Stimulated activated CD8-positive, alpha-beta memory T cell treated with anti-CD3 and anti-CD28 coated beads, Interleukin-7, amount 100 ng/mL, for 1 hour (primary cell): ENCODE measurements at places on chromosomes 5 and 9.

GRCh38 chr5:140113180-140113698 is 670 bp upstream of the PURA start:
- DNase-seq: no peak

GRCh38 chr5:99191206-99191745 is 262.5 kb upstream of the CHD1 start:
- DNase-seq: no peak

DNA sequence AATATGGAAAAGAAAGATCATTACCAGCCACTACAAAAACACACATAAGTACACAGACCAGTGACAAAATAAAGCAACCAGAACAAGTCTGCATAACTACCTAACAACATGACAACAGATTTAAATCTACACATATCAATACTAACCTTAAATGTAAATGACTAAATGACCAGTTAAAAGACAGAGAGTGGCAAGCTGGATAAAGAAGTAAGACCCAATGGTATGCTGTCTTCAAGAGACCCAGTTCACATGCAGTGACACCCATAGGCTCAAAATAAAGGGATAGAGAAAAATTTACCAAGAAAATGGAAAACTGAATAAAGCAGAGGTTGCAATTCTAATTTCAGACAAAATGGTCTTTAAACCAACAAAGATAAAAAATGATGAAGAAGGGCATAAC is 938.1 kb downstream of the EFNA5 start:
- no peak for DNase-seq

DNA sequence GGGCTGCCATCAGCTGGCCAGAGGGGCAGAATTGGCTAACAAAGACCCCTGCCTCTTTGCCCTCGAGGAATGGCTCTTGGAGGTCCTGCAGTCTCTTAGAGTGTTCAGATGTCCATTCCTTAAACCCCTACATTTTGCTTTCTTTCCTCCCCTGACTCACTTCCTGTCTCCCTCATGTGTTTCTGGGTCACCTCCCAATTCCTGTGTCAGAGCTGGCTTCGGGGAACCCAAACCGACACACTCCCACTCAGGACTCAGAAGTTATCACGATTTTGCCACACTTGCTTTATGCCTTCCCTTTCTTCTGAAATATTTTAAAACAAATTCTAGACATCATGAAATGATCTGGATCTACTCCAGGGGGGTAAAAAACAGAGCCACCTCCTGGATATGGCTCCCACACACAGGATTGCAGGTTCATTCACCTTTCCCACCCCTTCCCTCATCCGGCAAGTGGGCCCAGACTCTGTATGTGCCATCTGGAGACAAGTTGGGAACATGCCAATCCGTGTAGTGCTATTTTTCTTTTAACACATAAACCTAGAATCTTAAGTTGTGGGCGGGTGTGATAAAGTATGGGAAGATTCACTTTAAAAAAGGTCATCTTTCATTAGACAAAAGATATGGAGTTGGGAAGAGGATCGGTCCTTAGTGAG is 145.7 kb downstream of the NXNL2 start:
- no peak for DNase-seq

DNA sequence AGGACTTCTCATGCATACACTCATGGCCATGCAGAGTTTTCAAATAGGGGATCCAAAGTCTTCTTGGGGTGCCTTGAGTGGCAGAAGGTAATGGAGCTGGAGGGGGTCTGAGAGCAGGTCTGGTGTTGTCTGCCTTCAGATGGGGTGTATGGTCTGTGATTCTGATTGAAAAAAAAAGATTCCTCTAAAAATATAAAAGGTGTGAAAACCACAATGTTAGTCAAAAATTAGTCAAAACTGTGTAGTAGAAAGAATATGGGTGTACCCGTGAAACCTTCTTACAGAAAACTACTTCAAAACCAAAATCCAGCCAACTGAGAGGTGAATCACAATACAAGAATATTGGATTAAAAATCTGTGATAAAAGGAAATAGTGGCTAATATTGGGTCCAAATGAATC is 20.1 kb downstream of the DOCK2 start:
- DNase-seq: no peak

DNA sequence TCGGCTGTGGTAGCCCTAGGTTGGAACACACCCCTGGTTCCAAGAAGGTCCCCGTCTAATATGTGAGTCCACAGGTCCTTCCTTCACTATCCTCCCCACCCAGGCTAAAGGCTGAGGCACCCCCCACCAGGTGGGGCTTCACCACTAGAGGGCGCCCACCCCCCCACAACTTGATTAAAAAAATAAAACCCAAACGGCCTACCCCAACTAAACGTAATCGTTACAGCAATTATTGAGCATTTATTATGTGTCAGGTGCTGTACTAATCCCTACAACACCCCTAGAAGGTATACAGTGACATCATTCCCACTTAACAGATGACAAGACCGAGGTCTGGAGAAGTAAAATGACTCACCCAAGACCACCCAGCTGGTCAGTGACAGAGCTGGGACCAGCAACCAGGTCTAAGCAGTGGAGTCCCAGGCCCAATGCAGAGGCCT is 65.0 kb downstream of the FGF18 start:
- no peak for DNase-seq

- no peak for DNase-seq
These were observed 776.6 kb upstream of the CDH9 start for GRCh38 chr5:27814983-27815382.
